ENCODE measurements at places on chromosomes 6 and 20. TPM values are rescaled to one million over a fixed set of nuclear protein-coding genes. Genes with fewer than 3 reads are reported as not detected.
A peak's percentile ranks its signal among the peaks of the same experiment; 100 is the strongest.

GRCh38 chr6:51830666-51831065, 256.7 kb downstream of the PKHD1 start:
- DNase-seq: no peak
- no peaks in the 10 kb centered on the region for H3K36me3 ChIP-seq
- H3K27me3 ChIP-seq: no peaks in the 10 kb centered on the region
- H3K27ac ChIP-seq: no peak overlapping the region
- no peak overlapping the region for H3K4me3 ChIP-seq

- no peaks in the 10 kb centered on the region for H3K4me1 ChIP-seq
- peak overlapping the region; percentile 72 for H3K4me3 ChIP-seq
- no peaks in the 10 kb centered on the region for H3K27me3 ChIP-seq
- no peak overlapping the region for H3K27ac ChIP-seq
- DNase-seq: peak; percentile 92
Measured at GRCh38 chr20:36836591-36837269, 39.2 kb upstream of the TLDC2 start.

DNA sequence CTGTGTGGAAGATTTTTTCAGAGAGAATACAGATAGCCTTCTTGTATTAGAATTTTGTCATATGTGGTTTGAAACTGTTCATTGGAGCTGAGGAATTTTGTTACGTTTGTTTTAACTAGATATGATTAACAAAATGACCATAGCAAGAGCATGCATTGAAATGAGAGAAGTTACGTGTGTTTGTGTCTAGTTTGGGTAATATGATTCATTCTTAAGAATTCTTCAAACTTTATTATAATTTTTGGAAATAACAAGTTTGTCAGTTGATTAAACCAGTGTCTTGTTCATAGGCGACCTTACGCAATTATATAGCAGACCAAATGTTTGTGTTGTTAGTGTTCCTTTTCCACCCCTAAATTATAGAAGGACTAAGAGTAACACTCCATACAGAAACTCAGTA, 5.5 kb downstream of the GMNN start:
- peaks cover 27% of the 10 kb centered on the region for H3K36me3 ChIP-seq
- DNase-seq: no peak
- no peaks in the 10 kb centered on the region for H3K27me3 ChIP-seq
- H3K27ac ChIP-seq: no peak overlapping the region

DNA sequence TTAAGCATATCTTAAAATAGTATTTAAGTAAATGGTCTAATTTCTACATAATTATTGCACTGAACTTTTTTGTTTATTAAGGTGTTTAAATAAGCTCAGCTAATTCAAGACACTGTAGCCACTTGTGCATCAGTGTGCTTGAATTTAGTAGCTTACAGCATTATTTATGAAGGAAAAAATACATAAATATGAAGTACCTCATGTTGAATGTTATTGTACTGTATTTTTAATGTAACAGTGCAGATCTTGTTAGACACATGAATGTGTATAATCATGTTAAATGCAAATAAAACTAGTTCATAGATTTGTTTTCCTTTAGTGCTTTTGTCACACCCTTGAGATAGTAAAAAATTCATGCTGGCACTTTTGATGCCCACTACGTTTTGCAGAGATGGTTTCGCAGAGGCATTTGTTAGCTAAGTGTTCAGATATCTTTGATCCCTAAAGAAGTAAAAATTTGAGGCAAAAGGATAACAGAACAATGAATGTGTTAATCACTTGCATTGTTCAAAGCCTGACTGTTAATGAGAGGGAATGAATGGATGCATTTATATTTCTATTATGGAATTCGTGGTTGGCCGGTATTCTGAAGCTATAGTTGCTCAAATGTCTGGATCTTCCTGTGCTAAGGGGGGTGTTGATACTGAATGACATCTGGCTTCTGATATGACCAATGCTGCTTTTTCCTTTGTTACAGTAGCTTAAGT, 8.8 kb downstream of the BTBD3 start:
- H3K27me3 ChIP-seq: no peaks in the 10 kb centered on the region
- no peak overlapping the region for H3K4me3 ChIP-seq
- no peak overlapping the region for H3K27ac ChIP-seq

DNA sequence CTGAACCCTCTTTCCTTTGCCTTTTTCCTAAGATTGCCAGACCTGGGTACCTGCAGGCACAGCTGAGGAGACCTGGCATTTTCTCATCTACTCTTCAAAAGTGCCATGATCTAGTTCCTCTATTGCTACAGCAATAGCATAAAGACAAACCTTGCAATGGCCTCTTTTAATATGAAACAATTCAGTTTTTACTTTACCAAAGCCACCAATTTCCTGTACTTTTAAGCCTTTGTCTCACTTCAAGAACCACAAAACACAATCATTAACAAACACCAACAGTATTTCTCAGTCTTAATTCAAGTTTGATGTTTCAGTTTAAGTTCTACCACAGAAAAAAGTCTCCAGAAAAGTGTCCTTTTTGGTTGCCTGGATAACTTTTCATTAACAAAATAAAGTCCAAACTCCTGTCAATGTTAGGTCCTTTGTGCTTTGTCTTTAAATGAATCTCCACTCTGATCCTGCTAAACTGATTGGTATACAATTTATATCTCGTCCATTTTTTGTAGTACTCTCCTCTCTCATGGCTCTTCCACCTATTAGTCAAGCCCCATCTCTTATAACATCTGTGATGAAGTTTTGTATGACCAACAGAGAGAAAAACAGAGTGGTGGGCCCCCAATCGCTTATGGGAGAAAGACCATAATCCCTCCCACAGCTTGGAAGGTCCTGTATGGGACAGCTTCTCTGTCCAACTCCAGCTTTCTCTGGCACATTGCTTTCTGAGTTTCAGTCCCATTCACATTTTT, 50.5 kb upstream of the THEMIS start:
- H3K4me1 ChIP-seq: no peaks in the 10 kb centered on the region
- no peaks in the 10 kb centered on the region for H3K36me3 ChIP-seq
- DNase-seq: no peak
- no peak overlapping the region for H3K4me3 ChIP-seq
- H3K27me3 ChIP-seq: no peaks in the 10 kb centered on the region

DNA sequence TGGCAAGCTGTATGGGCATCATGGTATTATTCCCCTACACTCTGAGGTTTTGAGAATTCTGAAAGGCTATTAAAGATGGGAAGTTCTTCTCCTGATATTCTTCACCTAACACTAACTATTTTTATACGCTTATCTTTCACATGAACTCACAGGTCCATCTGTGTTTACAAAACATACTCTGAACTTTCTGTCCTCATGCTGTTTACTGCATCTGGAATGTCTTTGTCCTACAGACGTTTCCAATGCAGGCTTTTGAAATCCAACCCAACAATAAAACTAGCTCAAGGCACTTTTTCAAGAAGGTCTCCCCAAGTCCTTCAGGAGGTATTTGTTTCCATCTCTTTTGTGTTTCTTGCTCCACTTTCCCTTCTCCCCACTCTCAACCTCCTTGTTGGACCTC, 60.5 kb upstream of the MLIP start:
- no peaks in the 10 kb centered on the region for H3K36me3 ChIP-seq
- no peak overlapping the region for H3K27ac ChIP-seq
- DNase-seq: no peak
- H3K27me3 ChIP-seq: no peaks in the 10 kb centered on the region

DNA sequence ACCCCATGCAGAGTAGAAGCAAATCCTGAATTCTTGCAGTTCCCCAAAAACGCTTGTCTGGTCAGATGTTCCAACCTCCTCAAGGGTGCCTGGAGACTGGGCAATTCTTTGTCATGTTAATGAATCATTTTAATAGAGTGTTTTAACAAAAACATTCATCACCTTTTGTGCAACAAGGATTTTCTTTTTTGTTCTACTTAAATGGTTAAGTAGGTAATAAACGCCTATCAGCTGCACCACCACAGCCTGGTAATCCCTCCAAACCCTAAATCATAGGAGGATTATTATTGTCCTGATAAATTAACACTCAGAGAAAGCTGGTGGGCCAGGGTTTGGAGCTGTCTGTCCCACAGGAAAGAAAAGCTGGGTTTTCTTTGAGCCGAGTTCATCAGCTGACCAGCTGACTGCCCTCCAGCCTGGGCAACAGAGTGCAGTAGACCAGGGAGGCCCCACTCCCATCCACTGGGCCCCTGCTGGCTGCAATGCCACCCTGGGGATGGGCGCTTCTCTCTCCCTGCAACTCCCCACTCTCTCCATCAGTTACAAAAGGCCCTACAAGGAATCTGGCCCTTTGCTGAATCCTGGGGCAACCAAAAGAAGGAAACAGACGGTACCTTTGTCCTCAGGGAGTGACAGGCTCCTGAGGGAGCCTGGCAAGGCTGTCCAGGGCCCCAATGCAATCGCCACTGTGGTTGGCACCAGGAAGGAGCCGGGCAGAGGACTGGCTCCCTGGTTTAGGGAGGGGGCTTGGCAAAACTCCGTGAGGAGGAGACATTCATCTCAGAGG, 23.1 kb upstream of the BMP7 start:
- no peak for DNase-seq
- 0 out of 2 replicates have a peak, but pooled peaks cover 1% of the 10 kb centered on the region for H3K4me1 ChIP-seq
- no peak overlapping the region for H3K4me3 ChIP-seq
- no peak overlapping the region for H3K27ac ChIP-seq
- H3K27me3 ChIP-seq: no peaks in the 10 kb centered on the region
- no peaks in the 10 kb centered on the region for H3K36me3 ChIP-seq

DNA sequence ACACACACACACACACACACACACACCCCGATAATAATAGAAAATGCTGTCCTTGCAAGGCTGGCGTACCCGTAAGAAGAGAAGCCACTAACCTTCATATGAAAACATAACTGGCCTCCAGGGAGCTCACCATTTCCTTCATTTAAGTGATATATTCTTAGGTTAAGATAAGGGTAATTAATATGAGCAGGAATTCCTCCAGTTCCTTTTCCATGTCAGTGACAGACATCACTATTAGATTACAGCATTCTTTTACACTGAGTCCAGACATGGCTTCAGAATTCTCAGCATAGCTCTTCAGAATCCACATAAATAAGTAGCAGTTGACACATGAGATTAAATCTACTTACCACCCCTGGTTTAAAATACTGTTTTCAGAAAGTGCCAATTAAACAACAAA, 121.9 kb downstream of the SIM1 start:
- no peaks in the 10 kb centered on the region for H3K36me3 ChIP-seq
- H3K27ac ChIP-seq: no peak overlapping the region

- no peaks in the 10 kb centered on the region for H3K4me1 ChIP-seq
- H3K27ac ChIP-seq: no peak overlapping the region
- H3K27me3 ChIP-seq: no peaks in the 10 kb centered on the region
- no peaks in the 10 kb centered on the region for H3K36me3 ChIP-seq
- no peak overlapping the region for H3K4me3 ChIP-seq
Measured at GRCh38 chr6:121780325-121781321, 345.2 kb downstream of the GJA1 start.

GRCh38 chr20:19658137-19658536, 99.9 kb upstream of the RIN2 start:
- no peaks in the 10 kb centered on the region for H3K27me3 ChIP-seq
- H3K36me3 ChIP-seq: no peaks in the 10 kb centered on the region
- H3K4me3 ChIP-seq: no peak overlapping the region

DNA sequence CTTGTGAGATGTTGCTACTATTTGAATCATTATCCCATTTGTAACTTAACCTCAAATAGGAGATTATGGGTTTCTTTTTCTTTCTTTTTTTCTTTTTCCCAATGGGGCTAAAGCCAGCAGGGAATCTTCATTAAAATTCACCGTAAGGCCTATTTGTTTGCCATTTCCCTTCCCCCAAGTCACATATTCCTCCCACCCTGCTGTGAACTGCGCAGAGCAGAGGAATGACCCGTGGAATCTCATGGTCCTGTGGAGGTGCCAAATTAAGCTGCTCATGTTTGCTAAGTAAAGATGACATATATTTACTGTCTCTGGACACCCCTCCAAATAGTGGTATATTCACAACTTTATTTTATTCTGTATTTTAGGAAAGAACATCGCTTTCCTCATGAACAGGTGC, 699.3 kb downstream of the RNF144B start:
- H3K27me3 ChIP-seq: no peaks in the 10 kb centered on the region
- 0 out of 2 replicates have a peak, but pooled peaks cover 3% of the 10 kb centered on the region for H3K4me1 ChIP-seq
- H3K36me3 ChIP-seq: no peaks in the 10 kb centered on the region
- DNase-seq: no peak

DNA sequence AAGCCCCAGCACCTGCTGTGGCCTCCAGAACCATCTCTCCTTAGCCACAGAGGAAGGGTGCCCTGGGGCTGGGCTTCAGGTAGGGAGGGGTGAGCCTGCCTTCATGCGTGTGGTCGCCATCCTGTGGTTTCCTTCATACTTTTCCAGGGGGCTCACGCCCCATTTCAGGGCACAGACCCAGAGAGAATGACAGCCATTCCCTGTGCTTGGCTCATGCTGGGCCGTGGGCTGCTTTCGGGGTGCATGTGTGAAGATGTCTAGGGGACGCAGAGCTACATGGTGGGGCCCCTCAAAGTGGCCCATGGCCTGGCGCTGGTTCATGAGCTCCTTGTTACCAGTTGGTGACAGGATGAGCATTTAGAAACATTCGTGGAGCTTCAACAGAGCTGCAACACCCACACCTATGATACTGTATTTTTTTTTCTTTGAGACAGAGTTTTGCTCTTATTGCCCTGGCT, 190.3 kb upstream of the SLC24A3 start:
- H3K27ac ChIP-seq: no peak overlapping the region
- no peak overlapping the region for H3K4me3 ChIP-seq
- DNase-seq: no peak
- H3K36me3 ChIP-seq: no peaks in the 10 kb centered on the region
- H3K27me3 ChIP-seq: no peaks in the 10 kb centered on the region

DNA sequence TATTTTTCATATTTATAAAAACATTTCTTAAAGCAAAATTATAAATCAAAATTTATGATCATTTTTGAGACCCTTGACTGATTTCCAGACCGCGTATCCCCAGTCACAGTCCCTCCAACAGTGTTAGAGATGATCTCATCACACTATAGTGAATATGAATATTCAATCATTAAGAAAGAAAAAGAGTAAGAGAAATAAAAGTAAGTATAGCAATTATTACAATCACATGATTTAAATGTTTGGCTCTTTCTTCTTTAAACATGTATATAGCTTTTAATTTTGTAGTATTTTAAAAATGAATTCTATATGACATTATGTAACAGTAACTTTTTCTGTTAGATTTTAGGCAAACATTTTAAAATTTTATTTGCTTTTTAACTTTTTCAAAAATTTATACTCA, 438.3 kb downstream of the RFPL4B start:
- no peak overlapping the region for H3K4me3 ChIP-seq
- no peaks in the 10 kb centered on the region for H3K4me1 ChIP-seq
- no peaks in the 10 kb centered on the region for H3K27me3 ChIP-seq
- H3K27ac ChIP-seq: no peak overlapping the region

DNA sequence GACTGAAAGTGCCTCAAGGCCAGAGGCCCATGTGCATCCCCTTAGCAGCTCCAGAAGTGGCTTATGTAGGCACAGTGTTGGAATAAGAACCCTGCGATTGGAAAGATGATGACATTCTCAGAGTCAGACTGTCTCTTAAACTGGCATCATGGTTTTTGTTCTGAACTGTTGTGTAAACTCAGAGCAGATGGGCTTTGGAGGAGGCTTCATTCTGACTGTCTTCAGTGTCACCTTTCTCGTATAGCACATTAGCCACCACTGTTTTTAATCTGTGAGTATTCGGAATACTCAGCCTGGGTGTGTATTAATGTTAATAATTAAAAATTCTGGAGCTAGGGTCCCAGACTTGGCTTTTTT, 140.9 kb downstream of the JARID2 start:
- H3K36me3 ChIP-seq: no peaks in the 10 kb centered on the region
- no peak overlapping the region for H3K27ac ChIP-seq
- DNase-seq: no peak
- no peaks in the 10 kb centered on the region for H3K27me3 ChIP-seq
- H3K4me3 ChIP-seq: no peak overlapping the region
- H3K4me1 ChIP-seq: peaks cover 25% of the 10 kb centered on the region

The GRIK2 gene
- 0.90 TPM for total RNA-seq

The SYNGAP1 gene
- total RNA-seq: 111 TPM

The TFAP2B gene
- total RNA-seq: not detected

The MEP1A gene
- not detected for total RNA-seq

The RSPO3 gene
- total RNA-seq: not detected

The BPIFB1 gene
- not detected for total RNA-seq

All from H9 (cell line).